ENCODE measurements at places on chromosomes 2 and 18.
A peak's percentile ranks its signal among the peaks of the same experiment; 100 is the strongest.

DNA sequence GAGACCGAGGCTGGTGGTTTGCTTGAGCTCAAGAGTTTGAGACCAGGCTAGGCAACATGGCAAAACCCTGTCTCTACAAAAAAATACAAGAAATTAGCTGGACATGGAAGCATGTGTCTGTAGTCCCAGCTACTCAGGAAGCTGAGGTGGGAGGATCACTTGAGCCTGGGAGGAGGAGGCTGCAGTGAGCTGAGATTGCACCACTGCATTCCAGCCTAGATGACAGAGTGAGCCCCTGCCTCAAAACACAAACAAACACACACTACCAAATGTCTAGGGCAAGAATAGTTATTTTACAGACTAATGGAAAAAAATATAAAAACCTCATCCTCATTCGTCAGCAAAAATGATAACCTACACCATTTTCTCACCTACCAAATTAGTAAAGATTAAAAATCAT is 15.3 kb downstream of the BUB1 start:
- DNase-seq: no peak
- no peak overlapping the region for H3K4me3 ChIP-seq
- peaks cover 3% of the 10 kb centered on the region for H3K36me3 ChIP-seq
- H3K27me3 ChIP-seq: no peaks in the 10 kb centered on the region
- no peak overlapping the region for H3K27ac ChIP-seq

DNA sequence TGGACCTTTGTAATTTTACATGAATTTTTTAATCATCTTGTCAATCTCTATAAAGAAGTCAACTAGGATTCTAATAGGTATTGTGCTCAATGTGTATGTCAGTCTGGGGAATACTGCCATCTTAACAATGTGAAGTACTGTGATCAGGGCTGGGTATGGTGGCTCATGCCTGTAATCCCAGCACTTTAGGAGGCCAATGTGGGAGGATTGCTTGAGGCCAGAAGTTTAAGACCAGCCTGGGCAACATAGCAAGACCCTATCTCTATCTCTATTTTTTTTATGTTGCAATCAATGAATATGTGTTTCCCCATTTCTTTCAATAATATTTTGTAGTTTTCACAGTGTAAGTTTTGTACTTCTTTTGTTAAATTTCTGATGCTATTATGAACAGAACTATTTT is 185.0 kb downstream of the DYM start:
- peaks cover 5% of the 10 kb centered on the region for H3K4me1 ChIP-seq
- H3K27ac ChIP-seq: no peak overlapping the region
- no peak for DNase-seq
- H3K27me3 ChIP-seq: no peaks in the 10 kb centered on the region
- H3K36me3 ChIP-seq: peaks cover 17% of the 10 kb centered on the region

DNA sequence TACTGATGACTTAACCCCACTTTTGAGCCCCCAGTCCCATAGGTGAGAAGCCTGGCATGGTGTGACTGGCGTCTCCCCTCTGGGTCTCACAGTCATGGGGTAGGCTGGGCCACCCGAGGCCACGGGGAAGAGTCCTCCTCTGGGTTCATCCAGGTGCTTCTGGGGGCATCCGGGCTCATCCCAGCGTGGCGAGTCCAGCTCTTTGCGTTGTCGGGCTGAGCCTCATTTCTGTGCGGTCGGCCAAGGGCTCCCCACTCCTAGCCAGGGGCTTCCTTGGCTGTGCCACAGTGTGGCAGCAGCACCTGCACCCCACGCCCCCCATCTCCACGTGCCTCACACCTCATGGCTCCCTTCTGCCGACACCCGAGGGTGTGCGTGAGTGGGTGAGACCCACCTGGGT is 27.6 kb upstream of the SNED1 start:
- H3K36me3 ChIP-seq: no peaks in the 10 kb centered on the region
- H3K4me3 ChIP-seq: no peak overlapping the region
- H3K27me3 ChIP-seq: peaks cover 43% of the 10 kb centered on the region
- no peak overlapping the region for H3K27ac ChIP-seq

- H3K36me3 ChIP-seq: no peaks in the 10 kb centered on the region
- H3K4me3 ChIP-seq: no peak overlapping the region
- H3K27ac ChIP-seq: no peak overlapping the region
- H3K27me3 ChIP-seq: no peaks in the 10 kb centered on the region
- no peak for DNase-seq
- H3K4me1 ChIP-seq: no peaks in the 10 kb centered on the region
Observed at GRCh38 chr2:35428548-35428947, 927.0 kb upstream of the CRIM1 start.

GRCh38 chr2:151269798-151270568 is 8.3 kb upstream of the RBM43 start:
- H3K4me1 ChIP-seq: no peaks in the 10 kb centered on the region
- no peaks in the 10 kb centered on the region for H3K27me3 ChIP-seq
- DNase-seq: no peak
- no peak overlapping the region for H3K27ac ChIP-seq
- H3K4me3 ChIP-seq: no peak overlapping the region

- no peak for DNase-seq
- no peak overlapping the region for H3K27ac ChIP-seq
- peaks cover 2% of the 10 kb centered on the region for H3K36me3 ChIP-seq
- H3K27me3 ChIP-seq: no peaks in the 10 kb centered on the region
Observed at GRCh38 chr2:12226653-12227052, 480.2 kb downstream of the LPIN1 start.

DNA sequence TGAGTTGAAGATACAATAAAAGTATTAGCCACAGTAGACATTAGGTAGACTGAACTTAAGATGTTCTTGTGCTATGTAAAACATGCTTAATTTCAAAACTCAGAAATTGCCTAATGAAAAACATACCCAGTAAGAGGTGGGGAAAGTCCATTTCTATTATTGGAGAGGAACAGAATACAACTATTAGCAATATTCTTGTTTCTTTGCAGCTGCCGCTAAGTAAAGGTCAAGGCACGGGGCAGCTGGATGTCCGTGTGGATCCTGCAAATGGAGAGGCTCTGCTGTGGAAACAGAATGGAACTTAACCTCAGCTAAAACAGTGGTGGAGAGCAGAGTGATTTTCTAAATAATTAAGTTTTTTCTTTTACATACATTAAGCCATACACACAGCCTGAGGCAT is 139.2 kb upstream of the ARHGAP28 start:
- DNase-seq: no peak
- no peaks in the 10 kb centered on the region for H3K4me1 ChIP-seq
- H3K27me3 ChIP-seq: no peaks in the 10 kb centered on the region
- H3K36me3 ChIP-seq: no peaks in the 10 kb centered on the region

- no peak overlapping the region for H3K27ac ChIP-seq
- no peak overlapping the region for H3K4me3 ChIP-seq
- peaks cover 5% of the 10 kb centered on the region for H3K36me3 ChIP-seq
- no peaks in the 10 kb centered on the region for H3K4me1 ChIP-seq
Observed at GRCh38 chr2:64998658-64999061, 9.5 kb downstream of the SLC1A4 start.

DNA sequence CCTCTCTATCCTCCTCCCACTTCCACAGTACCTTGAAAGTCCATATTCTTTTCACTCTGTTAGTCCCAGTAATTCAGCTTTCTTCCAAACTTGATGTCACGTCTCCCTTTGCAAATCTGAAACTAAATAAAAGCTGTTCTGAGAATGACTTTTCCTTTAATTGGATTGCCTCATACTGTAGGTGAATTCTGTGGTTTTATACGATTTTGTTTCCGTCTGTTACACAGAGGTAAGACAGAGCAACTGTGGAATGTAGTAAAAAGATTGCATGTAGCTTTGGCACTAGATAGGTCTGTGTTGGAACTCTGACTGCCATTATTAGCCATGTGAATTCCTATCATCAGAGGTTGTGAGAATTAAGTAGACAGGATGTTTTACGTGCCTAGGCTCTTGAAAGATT is 25.9 kb downstream of the MALT1 start:
- no peak overlapping the region for H3K27ac ChIP-seq
- H3K4me1 ChIP-seq: peaks cover 45% of the 10 kb centered on the region
- no peak for DNase-seq
- no peaks in the 10 kb centered on the region for H3K27me3 ChIP-seq

DNA sequence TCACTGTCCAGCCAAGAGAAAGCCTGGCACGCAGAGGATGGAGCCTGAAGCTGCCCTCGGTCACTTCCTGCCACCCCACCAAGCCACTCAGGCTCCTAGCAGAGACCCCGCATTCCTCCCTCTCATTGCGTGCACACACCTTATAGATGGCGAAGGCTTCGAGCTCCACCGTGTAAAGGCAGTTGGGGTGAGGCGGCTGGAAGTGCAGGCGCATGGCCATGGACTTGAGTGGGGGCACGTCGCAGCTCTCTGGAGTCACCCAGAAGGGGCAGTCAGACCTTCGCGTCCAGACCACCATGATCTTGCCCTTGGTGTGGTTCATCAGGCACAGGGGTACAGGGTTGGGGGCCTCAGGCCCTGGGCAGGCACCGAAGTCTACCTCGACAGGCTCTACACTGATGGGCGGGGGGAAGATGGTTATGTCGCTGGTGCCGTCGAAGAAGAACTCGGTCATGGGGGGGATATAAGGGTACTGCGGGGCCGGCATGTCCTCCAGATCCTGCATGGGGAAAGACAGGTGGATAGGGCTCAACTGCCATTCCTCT is 13.7 kb downstream of the CFAP65 start:
- H3K36me3 ChIP-seq: peaks cover 1% of the 10 kb centered on the region
- peaks cover 61% of the 10 kb centered on the region for H3K27me3 ChIP-seq
- no peak overlapping the region for H3K27ac ChIP-seq
- no peak overlapping the region for H3K4me3 ChIP-seq
- H3K4me1 ChIP-seq: no peaks in the 10 kb centered on the region
- no peak for DNase-seq

GRCh38 chr2:202545523-202545922 is 89.2 kb upstream of the FAM117B start:
- no peak overlapping the region for H3K4me3 ChIP-seq
- no peak for DNase-seq
- no peaks in the 10 kb centered on the region for H3K4me1 ChIP-seq
- no peaks in the 10 kb centered on the region for H3K27me3 ChIP-seq

GRCh38 chr2:208047840-208048239 is 22.5 kb upstream of the PLEKHM3 start:
- no peak overlapping the region for H3K4me3 ChIP-seq
- no peak for DNase-seq
- H3K27ac ChIP-seq: no peak overlapping the region
- peaks cover 58% of the 10 kb centered on the region for H3K27me3 ChIP-seq
- no peaks in the 10 kb centered on the region for H3K4me1 ChIP-seq

DNA sequence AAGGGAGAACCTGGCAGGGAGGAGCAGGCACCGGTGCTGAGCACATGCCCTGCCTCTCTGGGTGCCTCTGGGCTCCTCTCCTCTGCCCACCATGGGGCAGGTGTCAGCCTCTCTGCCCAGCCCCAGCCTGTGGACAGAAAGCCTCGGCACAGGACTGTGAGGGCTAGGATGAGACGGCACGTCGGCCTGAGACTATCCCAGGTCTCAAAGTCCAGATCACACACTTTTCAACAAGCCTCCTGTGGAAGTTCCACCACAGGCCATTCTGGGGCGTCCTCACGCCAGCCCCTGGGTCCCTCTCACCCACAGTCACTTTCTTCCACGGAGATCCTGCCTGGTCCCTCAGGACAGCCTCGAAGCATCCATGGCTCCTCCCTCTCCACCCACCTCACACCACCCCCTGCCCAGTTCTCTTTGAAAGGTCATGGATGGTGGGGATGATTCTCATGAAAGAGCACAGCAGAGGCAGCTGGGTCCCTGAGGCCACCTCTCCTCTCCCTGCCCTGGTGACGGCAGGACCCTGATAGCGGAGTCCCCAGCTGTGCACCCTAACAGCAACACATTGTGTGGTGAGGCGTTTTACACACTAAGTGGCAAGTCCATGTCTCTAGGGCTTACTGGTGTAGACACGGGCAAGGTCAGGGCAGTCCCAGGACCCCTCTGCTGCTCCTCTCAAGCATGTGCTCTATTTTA is 569.4 kb upstream of the SALL3 start:
- peaks cover 16% of the 10 kb centered on the region for H3K4me1 ChIP-seq
- H3K27me3 ChIP-seq: peaks cover 48% of the 10 kb centered on the region
- H3K36me3 ChIP-seq: peaks cover 2% of the 10 kb centered on the region
- H3K4me3 ChIP-seq: no peak overlapping the region

- peaks cover 7% of the 10 kb centered on the region for H3K36me3 ChIP-seq
- peak overlapping the region; percentile 80 for H3K4me3 ChIP-seq
- peaks cover 40% of the 10 kb centered on the region for H3K4me1 ChIP-seq
- H3K27me3 ChIP-seq: no peaks in the 10 kb centered on the region
- DNase-seq: no peak
- peak overlapping the region; percentile 69 for H3K27ac ChIP-seq
Observed at GRCh38 chr2:239381709-239382134, 19.1 kb downstream of the HDAC4 start.

- H3K27me3 ChIP-seq: peaks cover 24% of the 10 kb centered on the region
- no peaks in the 10 kb centered on the region for H3K36me3 ChIP-seq
- no peak for DNase-seq
- no peak overlapping the region for H3K4me3 ChIP-seq
Observed at GRCh38 chr2:16012029-16012596, 71.8 kb downstream of the MYCN start.

DNA sequence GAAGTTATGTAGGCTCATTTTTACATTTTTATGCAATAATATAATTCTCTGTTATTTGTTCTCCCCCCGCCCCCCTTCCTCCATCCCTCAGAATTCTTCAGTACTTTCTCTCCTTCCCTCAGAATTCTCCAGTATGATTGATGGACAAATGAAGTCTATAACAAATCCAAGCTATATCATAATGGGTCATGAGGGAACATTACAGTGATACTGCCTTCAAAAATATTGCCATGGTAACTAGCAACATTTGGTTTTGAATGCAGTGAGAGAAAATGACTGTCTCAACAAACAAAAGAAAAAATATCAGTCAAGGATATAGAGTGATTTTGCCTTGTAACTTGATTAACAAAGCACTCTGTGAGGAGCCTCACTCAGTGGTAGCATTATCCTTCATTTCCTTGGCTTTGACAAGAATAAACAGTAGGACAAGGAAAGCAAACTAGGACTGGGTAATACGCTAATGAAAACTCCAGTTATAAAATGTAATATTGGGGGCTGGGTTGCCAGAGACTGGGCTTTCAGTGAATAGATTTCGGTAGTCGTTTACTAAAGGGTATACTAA is 392.9 kb upstream of the CRIM1 start:
- H3K36me3 ChIP-seq: no peaks in the 10 kb centered on the region
- H3K27me3 ChIP-seq: no peaks in the 10 kb centered on the region
- H3K4me1 ChIP-seq: no peaks in the 10 kb centered on the region
- no peak for DNase-seq
- H3K4me3 ChIP-seq: no peak overlapping the region

DNA sequence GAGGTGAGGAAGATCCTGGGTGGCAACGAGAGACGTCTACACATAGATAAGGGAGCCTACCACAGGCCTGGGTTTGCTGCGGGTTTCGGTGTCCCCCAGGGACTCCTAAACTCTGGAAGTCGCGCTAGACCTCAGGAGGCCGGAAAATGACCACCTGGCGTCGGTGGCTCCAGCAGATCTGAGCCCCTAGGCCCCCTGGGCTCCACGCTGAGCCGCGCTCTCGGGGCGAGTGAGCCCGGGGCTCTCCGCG is 987 bp upstream of the DLX1 start:
- no peak for DNase-seq
- peaks cover 99% of the 10 kb centered on the region for H3K27me3 ChIP-seq
- peaks cover 39% of the 10 kb centered on the region for H3K4me1 ChIP-seq
- H3K27ac ChIP-seq: no peak overlapping the region
- peaks cover 56% of the 10 kb centered on the region for H3K36me3 ChIP-seq
- H3K4me3 ChIP-seq: peak overlapping the region; percentile 73

Data from central memory CD8-positive, alpha-beta T cell (primary cell).